Lung (tissue), 17 donors: ENCODE measurements at places on chromosomes 2 and 18. TPM values are rescaled to one million over a fixed set of nuclear protein-coding genes. Genes with fewer than 3 reads are reported as not detected.

The GPR155 gene
- 1.7 TPM for polyA plus RNA-seq

The TNS1 gene
- polyA plus RNA-seq: 67.0 TPM

The ASXL3 gene
- 0.11 TPM for polyA plus RNA-seq

The ELOA2 gene
- polyA plus RNA-seq: not detected

The CBLN2 gene
- polyA plus RNA-seq: not detected

The UGT1A3 gene
- polyA plus RNA-seq: not detected

The TMEM198 gene
- polyA plus RNA-seq: 4.7 TPM

The ALPP gene
- 15.5 TPM for polyA plus RNA-seq

The UCN gene
- polyA plus RNA-seq: 2.0 TPM

The CYP26B1 gene
- polyA plus RNA-seq: 2.2 TPM

The ARL5A gene
- 11.3 TPM for polyA plus RNA-seq

The DYSF gene
- 56.2 TPM for polyA plus RNA-seq

The ACTG2 gene
- polyA plus RNA-seq: 55.7 TPM

The TMEM18 gene
- 19.5 TPM for polyA plus RNA-seq

The ANKRD30BL gene
- polyA plus RNA-seq: not detected

The GBX2 gene
- polyA plus RNA-seq: not detected

The NCOA1 gene
- 8.3 TPM for polyA plus RNA-seq

The RAB17 gene
- 19.3 TPM for polyA plus RNA-seq

The PRKAG3 gene
- 0.01 TPM for polyA plus RNA-seq

The PROM2 gene
- polyA plus RNA-seq: 4.1 TPM

The CERKL gene
- polyA plus RNA-seq: 1.8 TPM

The FBXO41 gene
- 0.93 TPM for polyA plus RNA-seq

The KIAA2012 gene
- polyA plus RNA-seq: 0.69 TPM

The C2orf78 gene
- not detected for polyA plus RNA-seq

The LDLRAD4 gene
- 3.2 TPM for polyA plus RNA-seq

The SERPINB11 gene
- polyA plus RNA-seq: 0.52 TPM
